ENCODE measurements at places on chromosomes 2 and 18.
A peak's percentile ranks its signal among the peaks of the same experiment; 100 is the strongest.

DNA sequence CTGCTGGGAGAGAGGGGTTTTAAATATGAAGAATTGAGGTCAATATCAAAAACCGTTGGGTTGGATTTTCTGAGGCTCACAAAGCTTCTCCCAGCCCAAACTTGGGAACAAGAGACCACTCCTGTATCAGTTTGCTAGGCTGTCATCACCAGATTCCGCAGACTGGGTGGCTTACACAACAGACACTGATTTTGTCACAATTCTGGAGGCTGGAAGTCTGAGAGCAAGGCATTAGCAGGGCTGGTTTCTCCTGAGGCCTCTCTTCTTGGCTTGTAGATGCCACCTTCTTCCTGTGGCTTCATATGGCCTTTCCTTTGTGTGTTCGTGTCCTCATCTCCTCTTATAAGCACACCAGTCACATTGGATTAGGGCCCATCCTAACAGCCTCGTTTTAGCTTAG, 122.9 kb upstream of the COPS8 start:
- H3K4me1 ChIP-seq, result no peaks in the 10 kb centered on the region
- H3K36me3 ChIP-seq, result no peaks in the 10 kb centered on the region

DNA sequence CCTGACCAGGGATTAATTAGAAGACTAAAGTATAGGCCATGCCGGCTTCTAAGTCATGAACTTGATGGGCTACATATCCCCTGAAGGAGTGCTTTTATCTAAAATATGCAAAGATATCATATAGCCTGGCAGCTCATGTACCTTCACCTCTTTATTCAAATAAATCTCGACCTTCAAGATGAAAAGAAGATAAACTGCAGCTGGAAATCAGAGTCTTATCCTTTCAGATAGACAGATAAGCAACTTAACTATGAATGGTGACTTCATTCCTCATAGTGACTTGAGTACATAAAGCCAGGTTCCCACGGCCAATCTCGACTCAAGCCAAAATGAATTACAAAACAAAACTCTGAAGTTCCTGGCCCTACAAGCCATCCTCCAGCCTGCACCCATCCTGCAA, 165.3 kb upstream of the KLHL29 start:
- no peaks in the 10 kb centered on the region for H3K4me1 ChIP-seq
- no peak for DNase-seq
- no peak overlapping the region for H3K27ac ChIP-seq
- no peaks in the 10 kb centered on the region for H3K27me3 ChIP-seq

- H3K27ac ChIP-seq, result no peak overlapping the region
- H3K4me3 ChIP-seq, result no peak overlapping the region
- no peaks in the 10 kb centered on the region for H3K27me3 ChIP-seq
- H3K4me1 ChIP-seq, result peaks cover 65% of the 10 kb centered on the region
- DNase-seq, result no peak
These were observed 168.1 kb downstream of the SETBP1 start for GRCh38 chr18:44848644-44849335.

DNA sequence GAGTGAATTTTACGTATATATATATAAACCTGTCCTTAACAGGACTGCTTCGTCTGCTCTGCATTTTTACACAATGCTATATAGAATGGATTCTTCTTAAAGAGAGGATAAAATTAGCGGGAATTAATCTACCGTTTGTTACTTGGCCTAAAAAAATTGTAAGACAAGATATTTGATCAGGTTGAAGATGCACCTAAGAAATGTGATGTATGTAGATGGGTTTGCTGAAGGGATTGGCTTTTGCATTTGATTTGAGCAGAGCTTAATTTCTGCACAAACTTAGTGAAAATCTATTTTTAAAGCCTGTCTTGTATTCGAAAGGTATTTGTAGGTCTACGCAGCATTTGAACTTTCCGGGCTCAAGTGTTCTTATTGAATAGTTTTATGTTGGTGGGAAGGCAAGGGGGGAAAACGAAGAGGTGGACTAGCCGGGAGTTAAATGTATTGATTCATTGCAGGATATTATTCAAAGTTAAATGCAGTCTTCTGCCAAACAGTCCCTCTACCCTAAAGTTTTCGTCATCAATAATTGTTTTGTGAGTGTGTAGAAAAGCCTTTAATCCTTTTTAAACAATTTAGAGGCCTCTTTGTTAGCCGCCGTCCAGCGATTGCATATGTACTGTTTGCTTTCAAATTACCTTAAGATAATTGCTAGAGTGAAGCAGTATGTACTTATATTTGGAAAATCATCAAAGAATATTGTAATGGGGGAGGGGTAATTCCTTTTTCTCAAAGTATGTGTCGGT, 1.2 kb downstream of the PPP1CB start:
- peak overlapping the region; percentile 98 for H3K27ac ChIP-seq
- H3K4me3 ChIP-seq, result peak overlapping the region; percentile 94
- peaks cover 2% of the 10 kb centered on the region for H3K36me3 ChIP-seq
- H3K27me3 ChIP-seq, result no peaks in the 10 kb centered on the region
- H3K4me1 ChIP-seq, result peaks cover 41% of the 10 kb centered on the region

DNA sequence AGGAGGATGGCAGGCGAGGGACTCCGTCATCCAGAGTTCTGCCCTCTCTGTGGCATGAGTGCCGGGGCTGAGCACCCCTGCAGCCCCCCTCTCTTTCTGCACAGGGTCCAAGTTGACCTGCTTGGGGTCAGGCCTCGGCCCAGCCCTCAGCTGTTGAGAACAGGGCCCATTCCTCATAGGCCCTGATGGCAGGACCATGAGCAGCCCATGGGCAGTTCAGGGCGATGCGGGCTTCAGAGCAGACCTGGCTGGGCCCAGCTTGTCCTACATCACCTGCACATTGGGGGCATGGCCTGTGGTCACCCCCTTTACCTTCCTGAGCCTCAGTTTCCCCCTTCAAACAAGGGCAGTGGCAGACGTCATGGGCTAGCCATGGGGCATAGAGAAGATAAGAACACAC, 238.1 kb downstream of the SEPTIN10 start:
- no peak for DNase-seq
- H3K4me3 ChIP-seq, result no peak overlapping the region
- H3K4me1 ChIP-seq, result no peaks in the 10 kb centered on the region
- peaks cover 4% of the 10 kb centered on the region for H3K27me3 ChIP-seq

DNA sequence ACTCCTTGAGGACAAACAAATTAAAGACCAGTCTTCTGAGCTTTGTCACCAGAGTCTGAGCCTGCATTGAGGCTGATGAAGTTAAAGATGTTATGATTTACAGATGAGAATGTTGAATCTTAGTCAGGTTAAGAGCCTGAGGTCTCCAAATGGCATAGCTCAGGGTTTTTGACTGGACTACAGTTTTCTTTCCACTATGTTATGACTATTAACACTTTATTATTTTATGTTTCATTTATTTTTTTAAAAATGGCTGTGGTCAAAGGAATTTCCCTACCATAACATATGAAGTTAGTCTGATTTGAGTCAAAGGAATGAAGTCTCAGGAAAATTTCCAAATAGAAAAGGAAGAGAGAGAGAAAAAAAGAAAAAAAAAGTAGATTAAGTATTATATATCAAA, 39.7 kb upstream of the CWC22 start:
- no peak overlapping the region for H3K27ac ChIP-seq
- peaks cover 11% of the 10 kb centered on the region for H3K27me3 ChIP-seq
- H3K4me1 ChIP-seq, result no peaks in the 10 kb centered on the region
- no peak overlapping the region for H3K4me3 ChIP-seq
- no peaks in the 10 kb centered on the region for H3K36me3 ChIP-seq

- no peaks in the 10 kb centered on the region for H3K27me3 ChIP-seq
- no peak overlapping the region for H3K4me3 ChIP-seq
- H3K4me1 ChIP-seq, result no peaks in the 10 kb centered on the region
- H3K36me3 ChIP-seq, result peaks cover 15% of the 10 kb centered on the region
These were observed 120.8 kb downstream of the BABAM2 start for GRCh38 chr2:28011322-28011737.

DNA sequence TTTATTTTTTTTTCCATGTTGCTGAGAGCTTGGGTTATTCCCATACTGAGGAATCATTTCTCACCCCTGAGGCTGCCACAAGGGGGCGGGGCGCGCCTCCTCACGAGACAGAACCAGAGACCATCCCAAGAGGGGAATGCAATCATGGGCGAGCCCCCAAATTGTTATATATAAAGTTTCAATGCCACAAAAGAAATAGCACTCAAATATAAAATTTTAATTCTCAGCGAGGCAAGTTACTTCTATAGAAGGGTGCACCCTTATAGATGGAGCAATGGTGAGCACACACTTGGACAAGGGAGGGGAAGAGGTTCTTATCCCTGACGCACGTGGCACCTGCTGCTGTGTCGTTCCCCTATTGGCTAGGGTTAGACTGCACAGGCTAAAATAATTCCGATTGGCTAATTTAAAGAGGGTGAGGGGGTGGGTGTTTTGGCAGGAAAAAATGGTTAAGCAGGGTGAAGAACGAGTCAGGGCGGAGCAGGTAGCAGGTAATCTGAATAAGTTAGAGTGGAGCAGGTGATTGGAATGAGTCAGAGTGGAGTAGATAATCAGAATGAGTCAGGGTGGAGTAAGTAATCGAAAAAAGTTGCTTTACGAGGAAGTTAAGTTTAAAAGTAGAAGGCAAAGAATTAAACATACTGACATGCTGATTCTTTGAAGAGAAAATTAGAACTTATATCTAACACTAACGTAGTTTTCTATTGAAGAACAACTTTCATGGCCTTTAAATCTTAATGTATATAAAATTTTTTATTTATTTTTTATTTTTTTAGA, 177.5 kb downstream of the MTCL1 start:
- peaks cover 11% of the 10 kb centered on the region for H3K36me3 ChIP-seq
- DNase-seq, result no peak
- no peaks in the 10 kb centered on the region for H3K4me1 ChIP-seq

- no peak for DNase-seq
- H3K4me1 ChIP-seq, result peaks cover 31% of the 10 kb centered on the region
- no peak overlapping the region for H3K4me3 ChIP-seq
- peaks cover 14% of the 10 kb centered on the region for H3K36me3 ChIP-seq
- H3K27me3 ChIP-seq, result no peaks in the 10 kb centered on the region
These were observed 11.8 kb upstream of the KCMF1 start for GRCh38 chr2:84959095-84959565.

- no peak overlapping the region for H3K4me3 ChIP-seq
- no peak for DNase-seq
- no peak overlapping the region for H3K27ac ChIP-seq
- H3K4me1 ChIP-seq, result no peaks in the 10 kb centered on the region
- H3K27me3 ChIP-seq, result no peaks in the 10 kb centered on the region
These were observed 138.1 kb downstream of the PARD3B start for GRCh38 chr2:204683384-204683783.

- H3K4me3 ChIP-seq, result no peak overlapping the region
- H3K27me3 ChIP-seq, result no peaks in the 10 kb centered on the region
- no peaks in the 10 kb centered on the region for H3K4me1 ChIP-seq
- DNase-seq, result no peak
These were observed 188.3 kb downstream of the ETAA1 start for GRCh38 chr2:67585400-67585799.

DNA sequence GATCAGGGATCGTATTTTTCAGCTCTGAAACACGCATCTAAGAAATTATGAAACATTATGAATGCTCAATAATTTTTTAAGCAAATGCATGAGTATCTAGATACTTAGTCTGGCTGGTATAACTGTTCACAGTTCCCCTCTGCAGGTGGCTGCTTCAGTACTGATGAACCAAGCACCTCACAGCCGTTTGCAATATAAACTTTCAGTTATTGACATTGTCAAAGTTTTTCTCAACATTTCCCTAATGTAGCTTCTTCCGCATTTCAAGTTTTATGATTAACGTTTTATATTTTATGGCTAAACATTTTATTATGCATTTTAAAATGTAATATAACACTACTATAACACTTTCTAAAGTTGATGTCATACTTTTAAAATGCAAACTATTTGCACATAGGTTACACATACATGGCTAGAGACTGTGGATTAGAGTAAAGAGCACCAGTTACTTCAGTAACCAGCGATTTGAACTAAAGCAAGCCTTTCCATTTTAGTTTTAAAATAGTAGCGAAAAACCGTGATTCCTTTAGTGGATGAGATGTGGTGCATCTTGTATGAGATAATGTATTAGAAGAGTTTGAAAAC, 495.4 kb downstream of the XIRP2 start:
- no peaks in the 10 kb centered on the region for H3K27me3 ChIP-seq
- no peak for DNase-seq
- no peaks in the 10 kb centered on the region for H3K36me3 ChIP-seq
- no peak overlapping the region for H3K4me3 ChIP-seq

DNA sequence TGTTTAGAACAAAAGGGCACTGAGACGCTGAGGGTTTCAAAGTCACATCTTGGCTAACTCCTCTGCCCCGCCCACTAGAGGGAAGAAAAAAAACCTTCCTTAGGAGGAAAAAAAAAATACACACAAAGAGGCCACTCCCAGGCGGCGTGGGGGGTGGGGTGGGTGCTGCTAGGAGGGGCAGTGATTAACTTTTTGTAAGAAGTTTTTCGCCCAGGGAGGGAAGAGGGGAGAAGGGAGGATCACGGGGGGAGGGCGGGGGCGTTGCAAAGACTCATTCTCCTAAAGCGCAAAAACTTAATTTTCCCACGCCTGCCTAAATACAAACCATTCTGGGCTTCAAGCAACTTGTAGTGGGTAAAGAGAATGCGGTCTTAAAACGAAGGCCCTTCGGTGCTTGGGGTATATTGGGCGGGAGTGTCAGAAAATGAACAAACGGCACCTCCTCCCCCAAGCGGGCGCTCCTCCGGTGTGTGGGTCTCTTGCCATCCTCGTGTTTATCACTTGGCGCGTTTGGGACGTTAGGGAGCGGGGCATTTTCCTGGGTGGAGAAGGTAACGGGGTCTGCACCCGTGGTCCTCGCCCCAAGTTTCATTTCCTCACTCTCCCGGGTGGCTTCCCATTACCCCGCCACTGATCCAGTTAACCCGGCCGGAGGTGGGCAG, 1.7 kb downstream of the CXCR4 start:
- peak overlapping the region; percentile 95 for H3K4me3 ChIP-seq
- H3K4me1 ChIP-seq, result peaks cover 40% of the 10 kb centered on the region
- no peaks in the 10 kb centered on the region for H3K27me3 ChIP-seq
- DNase-seq, result peak; percentile 78
- H3K36me3 ChIP-seq, result peaks cover 33% of the 10 kb centered on the region

GRCh38 chr2:231604101-231604684, 11.5 kb downstream of the TEX44 start:
- H3K27ac ChIP-seq, result peak overlapping the region; percentile 97
- H3K27me3 ChIP-seq, result no peaks in the 10 kb centered on the region
- peaks cover 15% of the 10 kb centered on the region for H3K4me1 ChIP-seq
- peak; percentile 68 for DNase-seq

DNA sequence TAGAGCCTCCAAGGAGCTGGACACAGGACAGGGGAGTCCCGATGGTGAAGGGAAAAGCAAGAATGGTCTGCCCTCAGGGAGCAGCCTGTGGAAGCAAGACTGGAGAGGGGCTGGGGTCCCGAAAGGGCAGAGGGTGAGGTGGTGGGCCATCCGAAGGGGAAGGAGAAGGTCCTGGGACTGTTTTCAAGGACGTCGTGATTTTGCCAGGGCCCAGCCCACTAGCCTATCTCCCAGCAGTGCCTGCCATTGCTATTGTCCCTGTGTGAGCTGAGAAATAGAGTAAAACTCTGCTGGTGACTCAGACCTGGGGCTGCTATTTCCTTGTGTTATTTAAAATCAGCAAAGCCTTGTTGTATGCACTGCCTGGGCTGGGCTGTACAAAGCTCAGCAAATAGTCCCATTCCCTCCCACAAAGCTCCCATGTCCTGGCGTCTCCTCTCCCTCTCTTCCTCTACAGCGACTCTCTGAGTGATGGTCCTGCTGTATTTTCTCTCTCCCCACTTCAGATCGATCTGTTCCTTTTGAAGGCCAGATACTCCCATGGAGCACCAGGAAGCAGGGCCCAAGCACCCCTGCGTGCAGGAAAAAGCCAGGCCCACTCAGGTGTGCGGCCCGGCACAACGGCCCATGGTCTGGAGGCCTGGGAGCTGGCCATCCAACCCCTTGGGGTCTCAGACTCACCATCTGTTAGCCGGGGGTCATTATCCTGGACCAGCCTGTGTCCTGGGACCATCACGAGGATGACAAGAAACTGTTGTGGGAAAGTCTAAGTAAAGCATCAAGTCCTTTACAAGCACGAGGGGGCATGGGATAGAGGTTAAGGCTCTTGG, 65.0 kb upstream of the OTOF start:
- H3K27me3 ChIP-seq, result peaks cover 5% of the 10 kb centered on the region
- H3K4me3 ChIP-seq, result no peak overlapping the region
